ENCODE measurements at places on chromosomes 12 and 14.

- no peak for DNase-seq
Observed at GRCh38 chr12:53577941-53578352, 48.2 kb downstream of the ATF7 start.

GRCh38 chr12:42255866-42256261 lies 17.8 kb upstream of the YAF2 start:
- no peak for DNase-seq

DNA sequence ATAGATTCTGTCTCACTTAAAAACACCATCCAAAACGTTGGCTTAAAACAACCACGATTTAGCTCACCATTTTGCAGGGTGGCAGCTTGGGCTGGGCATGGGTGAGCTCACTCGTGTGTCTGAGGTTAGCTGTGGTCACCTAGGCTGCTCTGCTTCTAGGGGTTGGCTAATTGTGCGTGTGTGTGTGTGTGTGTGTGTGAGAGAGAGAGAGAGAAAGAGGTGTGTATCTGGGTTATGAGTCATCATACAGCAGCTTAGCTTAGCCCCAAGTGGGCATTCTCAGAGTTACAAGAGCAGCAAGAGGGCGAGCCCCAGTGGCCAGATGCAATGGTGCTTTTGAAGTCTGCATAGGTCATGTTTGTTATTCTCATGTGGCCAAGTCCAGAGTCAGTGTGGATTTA lies 6.0 kb downstream of the FBXW8 start:
- no peak for DNase-seq

GRCh38 chr12:51118706-51119105 lies 35.3 kb upstream of the CSRNP2 start:
- no peak for DNase-seq

DNA sequence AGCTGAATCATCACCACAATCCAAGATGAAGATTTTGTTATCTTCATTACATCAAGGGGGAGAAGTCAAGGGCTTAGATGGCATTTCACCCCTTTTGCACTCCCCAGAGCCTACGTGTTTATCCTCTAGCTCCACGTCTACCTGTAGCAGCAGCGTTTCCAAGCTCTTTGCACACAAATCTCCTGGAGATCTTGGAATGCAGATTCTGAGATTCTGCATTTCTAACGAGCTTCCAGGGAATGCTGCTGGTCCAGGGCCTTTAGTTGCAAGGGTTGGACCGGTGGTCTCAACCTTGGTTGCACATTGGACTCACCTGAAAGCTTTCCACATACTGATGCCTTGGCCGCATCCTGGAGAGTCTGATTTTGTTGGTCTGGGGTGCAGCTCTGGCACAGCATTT lies 49.5 kb upstream of the STON2 start:
- DNase-seq = no peak

DNA sequence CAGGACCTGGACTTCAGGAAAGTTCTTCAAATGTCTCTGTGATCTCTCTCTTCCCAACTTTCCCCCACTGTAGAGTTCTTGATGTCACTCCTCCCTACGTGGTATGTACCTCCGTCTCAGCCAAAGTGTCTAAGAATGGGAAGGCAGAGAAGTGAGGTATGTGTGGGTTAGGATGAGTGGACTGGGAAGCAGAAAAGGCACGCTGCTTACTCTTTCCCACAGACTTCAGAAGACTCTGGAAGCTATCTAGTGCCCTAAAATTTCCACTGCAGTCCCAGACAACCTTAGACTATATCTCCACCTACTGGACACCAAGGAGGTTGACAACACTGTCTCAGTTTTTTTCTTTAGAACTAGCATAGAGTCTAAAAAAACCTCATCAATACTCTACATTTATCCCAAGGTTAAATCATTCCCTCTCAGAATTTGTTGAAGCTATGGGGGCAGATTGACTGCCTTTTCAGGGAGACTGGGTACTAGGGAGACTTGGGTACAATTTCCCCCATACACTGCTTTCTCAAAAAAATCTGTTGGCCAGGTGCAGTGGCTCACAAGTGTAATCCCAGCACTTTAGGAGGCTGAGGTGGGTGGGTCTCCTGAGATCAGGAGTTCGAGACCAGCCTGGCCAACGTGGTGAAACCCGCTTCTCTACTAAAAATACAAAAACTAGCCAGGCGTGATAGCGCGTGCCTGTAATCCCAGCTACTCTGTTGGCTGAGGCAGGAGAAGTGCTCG lies 20.6 kb upstream of the ITGA5 start:
- no peak for DNase-seq

GRCh38 chr14:81565441-81566290 lies 32.0 kb upstream of the SEL1L start:
- no peak for DNase-seq

DNA sequence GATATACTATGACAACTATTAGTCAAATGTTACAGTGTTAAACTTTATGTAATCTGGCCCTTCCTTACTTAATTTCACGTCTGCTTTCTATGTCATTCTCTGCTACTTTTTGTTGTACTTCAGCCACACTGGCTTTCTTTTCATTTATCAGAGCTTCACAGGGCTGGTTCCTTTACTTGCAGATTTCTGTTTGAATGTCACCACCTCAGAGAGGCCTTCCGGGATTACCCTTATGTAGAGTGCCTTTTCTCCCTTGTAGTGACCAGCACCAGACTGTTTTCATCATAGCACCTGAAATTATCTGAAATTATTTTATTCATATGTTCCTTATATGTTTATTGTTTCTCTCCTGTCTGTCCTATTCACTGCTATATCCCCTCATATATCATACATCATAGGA lies 75.4 kb downstream of the TAOK3 start:
- no peak for DNase-seq

GRCh38 chr12:108386709-108387360 lies 47.7 kb upstream of the CMKLR1 start:
- no peak for DNase-seq

GRCh38 chr12:6367969-6368892 lies 7.1 kb downstream of the SCNN1A start:
- DNase-seq = no peak

- DNase-seq = no peak
Observed at GRCh38 chr14:94601884-94602391, 10.3 kb upstream of the SERPINA3 start.

All from cortex of kidney (tissue), 1 donor.